EL (cell line): ENCODE measurements at places on chromosomes 4 and X.
A peak's percentile ranks its signal among the peaks of the same experiment; 100 is the strongest.

- DNase-seq = no peak
These were observed 13.3 kb downstream of the CYP4V2 start for GRCh38 chr4:186204686-186205085.

- peak; percentile 39 for DNase-seq
These were observed 45.6 kb downstream of the RFC1 start for GRCh38 chr4:39320381-39321115.

DNA sequence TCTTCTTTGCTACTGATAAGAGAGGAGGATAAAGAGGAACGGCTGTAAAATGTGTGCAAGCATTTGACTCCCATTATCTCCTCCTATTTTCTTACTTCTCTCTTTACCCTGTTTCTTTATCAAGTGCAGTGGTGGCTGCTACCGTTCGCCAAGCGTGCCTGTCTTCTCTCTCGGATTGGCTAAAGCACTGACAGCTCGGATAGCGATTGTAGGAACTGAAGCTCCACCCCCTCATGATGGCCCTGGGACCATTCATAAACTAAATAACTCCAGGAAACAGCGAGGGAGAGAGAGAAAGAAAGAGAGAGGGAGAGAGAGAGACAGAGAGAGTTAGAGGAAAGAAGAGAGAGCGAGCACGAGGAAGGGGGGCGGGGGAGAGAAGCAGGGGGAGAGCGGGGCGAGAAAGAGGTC is 305 bp upstream of the MAB21L2 start:
- no peak for DNase-seq

- DNase-seq = no peak
These were observed 551.4 kb upstream of the IGFBP7 start for GRCh38 chr4:57661517-57662090.

DNA sequence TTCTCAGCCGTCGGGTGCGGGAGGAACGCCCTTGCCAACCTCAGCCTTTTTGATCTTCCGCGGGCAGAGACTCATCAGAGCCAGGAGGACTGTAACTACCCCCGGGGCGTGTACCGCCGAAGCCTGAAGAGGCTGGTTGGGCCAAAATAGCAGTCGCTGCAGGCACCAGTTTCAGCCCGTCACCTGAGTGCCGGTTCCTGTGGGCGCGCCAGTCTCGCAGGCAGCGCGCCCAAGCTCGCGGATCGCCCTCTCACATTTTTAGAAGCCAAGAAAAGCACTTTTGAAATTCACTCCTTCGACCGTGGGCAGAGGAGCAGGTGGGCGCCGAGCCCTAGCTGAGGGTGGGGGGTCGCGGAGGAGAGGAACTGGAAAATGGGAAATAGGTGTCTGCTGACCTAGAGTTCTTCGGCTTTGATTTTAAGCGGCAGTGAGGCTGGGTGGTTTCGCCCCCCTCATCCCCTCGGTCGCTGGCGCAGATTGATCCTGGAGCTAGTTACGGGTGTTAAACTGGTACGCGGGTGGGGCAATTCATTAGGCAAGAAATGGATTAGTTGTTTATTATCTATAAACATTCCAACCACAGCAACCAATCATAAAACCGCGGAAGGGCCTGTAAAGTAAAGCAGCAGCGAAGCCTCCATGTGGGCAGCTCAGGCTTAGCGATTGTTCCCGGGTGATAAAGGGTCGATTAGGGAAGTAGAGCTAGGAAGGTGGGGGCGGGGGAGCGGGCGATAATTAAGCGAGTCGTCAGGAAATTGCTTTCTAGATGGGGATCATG is 69.2 kb downstream of the FBXO8 start:
- DNase-seq = no peak

GRCh38 chrX:109357706-109358105 is 124.2 kb downstream of the GUCY2F start:
- DNase-seq = no peak

- no peak for DNase-seq
These were observed 41.4 kb upstream of the ENPP6 start for GRCh38 chr4:184259081-184259480.

DNA sequence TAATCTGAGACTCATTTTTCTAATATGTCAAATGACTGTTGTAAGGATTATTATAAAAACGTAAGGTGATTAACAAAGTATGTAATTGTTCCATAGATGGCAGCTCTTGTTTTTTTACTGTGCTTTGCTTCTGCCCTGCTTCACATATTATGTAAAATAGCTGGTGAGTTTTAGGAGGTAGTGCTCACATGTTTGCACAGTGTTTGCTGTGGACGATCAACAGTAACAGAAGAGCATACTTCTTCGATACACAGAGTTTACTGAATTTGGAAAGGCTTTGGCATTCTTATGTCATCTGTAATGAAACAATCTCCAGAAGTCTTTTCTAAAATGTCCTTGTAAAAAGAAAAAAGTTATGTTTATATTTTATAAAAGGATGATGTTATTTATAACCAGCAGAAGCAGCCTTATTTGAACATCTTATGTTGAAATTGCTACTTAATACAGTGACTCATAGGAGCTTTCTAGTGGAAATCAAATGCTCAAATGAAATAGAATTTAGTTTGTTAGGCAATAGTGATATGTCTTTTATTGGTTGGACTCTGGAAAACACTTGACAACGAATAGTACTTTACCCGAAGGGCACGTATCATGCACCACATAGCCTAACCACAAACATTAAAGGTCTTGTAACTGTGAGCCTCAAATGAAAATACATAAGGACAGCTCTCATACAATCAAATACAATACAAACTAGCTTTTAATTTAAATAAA is 1.9 kb upstream of the MTTP start:
- no peak for DNase-seq

GRCh38 chrX:45424326-45424725 is 223.7 kb upstream of the DIPK2B start:
- no peak for DNase-seq
